ENCODE measurements at places on chromosomes 13 and 19.

DNA sequence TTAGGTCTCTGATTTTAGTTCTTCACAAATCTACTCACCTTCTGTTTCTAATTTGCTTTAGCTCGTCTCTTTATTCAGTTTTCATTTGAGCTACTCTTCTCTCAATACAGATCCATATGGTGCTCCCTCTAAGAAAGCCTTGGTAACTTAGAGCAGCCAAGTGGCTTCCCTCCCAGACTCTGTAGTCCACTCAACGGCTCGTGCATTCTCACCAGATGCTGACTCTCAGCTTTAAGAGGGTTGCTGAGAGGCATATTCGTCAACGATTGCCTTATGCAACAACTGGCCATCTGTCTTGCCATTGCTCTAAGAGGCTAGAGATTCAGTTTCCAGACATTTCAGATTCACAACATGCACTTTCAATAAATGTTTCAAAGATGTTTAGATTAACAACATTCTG is 785.8 kb upstream of the SLC10A2 start:
- no peak for DNase-seq

GRCh38 chr13:81395368-81395767 is 1054.4 kb upstream of the SPRY2 start:
- no peak for DNase-seq

- DNase-seq = peak; percentile 44
Measured at GRCh38 chr19:49347835-49348234, 12.6 kb downstream of the CD37 start.

GRCh38 chr13:94859278-94859691 is 146.9 kb upstream of the SOX21 start:
- DNase-seq = peak; percentile 84

DNA sequence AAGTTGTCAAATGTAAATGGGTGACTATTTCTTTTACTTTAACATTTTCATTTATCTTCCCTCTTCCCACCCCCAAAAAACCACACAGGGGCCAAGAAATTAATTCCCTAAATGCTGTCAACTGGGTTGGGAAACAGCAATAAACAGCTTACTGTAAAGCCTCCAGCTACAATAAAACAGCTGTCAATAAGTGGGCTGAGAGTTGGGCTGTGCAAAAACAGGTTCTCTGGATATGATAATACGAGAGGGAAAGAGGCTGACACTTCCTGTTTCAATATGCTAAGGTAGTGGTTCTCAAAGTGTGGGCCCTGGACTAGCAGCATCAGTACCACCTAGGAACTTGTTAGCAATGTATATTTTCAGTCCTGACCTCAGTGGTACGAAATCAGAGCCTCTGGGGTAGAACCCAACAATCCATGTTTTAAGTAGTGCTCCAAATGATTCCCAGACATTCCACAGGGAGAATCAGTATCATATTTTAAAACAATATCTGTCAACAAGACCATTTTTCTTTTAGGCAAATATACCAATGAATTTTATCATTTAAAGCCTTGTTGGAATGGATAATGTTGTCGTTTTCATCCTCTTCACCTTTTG is 8.4 kb downstream of the PCDH9 start:
- no peak for DNase-seq

- no peak for DNase-seq
Measured at GRCh38 chr19:17796013-17796837, 1.3 kb downstream of the B3GNT3 start.

DNA sequence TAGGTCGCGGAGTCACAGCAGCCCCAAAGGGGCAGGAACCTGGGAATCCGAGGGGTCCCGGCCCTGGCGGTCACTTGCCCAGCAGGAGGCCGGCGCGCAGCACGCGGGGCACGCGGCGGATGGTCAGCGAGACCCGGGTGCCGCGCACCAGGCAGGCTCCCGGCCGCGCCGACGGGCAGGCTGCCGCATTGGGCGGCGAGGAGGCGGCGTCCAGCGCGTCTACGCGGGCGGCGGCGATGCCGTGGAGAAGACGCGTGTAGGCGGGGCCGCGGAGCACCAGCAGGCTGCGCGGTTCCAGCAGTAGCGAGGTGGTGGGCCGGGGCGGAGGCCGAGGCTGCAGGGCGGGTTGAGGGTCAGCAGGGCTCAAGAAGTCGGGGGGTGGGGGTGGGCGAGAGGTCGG is 607 bp upstream of the SYNE4 start:
- peak; percentile 73 for DNase-seq

- DNase-seq = no peak
Measured at GRCh38 chr13:77952737-77953136, 34.1 kb upstream of the EDNRB start.

DNA sequence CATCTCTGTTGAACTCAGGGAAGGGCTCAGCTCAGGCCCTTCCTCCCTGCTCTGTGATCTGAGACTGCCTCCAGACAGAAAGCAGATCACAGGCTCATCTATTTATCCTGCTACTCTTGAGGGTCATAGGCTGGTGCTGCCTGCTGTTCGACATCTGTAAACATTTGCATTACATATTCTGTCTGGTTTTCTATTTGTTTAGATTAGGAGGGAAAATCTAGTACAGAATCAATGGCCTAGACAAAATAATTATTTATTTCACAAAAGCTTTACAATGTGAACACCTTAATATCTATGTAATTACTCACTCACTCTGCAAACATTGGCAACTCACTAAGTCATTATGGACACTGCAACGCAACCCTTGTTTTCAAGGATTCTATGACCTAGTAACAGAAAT is 43.0 kb downstream of the CEP89 start:
- DNase-seq = no peak

- no peak for DNase-seq
Measured at GRCh38 chr19:4557971-4558941, 1.2 kb downstream of the SEMA6B start.

DNA sequence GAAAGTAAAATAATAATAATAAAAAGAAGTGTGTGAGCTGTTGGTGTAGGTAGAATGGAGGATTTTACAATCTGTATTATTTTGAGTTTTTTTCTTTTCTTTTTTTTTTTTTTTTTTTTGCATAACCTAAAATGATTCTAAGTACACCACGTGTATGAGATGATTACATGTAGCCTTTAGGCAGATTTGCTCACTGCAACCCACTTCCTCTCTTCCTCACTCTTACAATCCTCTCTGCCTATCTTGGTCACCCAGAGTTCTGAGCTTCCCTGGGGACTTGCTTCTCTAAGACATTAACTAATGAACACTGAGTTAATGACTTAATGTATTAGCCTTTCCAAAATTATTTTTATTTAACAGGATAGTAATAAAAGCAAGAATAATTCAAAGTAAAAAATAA is 1169.6 kb downstream of the EFNB2 start:
- DNase-seq = no peak

GRCh38 chr13:110306960-110307766 is at the start of the genes COL4A1 and COL4A2:
COL4A1 (minus strand) TSS chr13:110307157; CDS start chr13:110307027, 130 bp downstream.
COL4A2 (plus strand) TSS chr13:110307284; CDS start chr13:110307904, 620 bp downstream.
- DNase-seq = no peak

- DNase-seq = no peak
Measured at GRCh38 chr19:19181488-19181998, 10.4 kb downstream of the BORCS8 start.

DNA sequence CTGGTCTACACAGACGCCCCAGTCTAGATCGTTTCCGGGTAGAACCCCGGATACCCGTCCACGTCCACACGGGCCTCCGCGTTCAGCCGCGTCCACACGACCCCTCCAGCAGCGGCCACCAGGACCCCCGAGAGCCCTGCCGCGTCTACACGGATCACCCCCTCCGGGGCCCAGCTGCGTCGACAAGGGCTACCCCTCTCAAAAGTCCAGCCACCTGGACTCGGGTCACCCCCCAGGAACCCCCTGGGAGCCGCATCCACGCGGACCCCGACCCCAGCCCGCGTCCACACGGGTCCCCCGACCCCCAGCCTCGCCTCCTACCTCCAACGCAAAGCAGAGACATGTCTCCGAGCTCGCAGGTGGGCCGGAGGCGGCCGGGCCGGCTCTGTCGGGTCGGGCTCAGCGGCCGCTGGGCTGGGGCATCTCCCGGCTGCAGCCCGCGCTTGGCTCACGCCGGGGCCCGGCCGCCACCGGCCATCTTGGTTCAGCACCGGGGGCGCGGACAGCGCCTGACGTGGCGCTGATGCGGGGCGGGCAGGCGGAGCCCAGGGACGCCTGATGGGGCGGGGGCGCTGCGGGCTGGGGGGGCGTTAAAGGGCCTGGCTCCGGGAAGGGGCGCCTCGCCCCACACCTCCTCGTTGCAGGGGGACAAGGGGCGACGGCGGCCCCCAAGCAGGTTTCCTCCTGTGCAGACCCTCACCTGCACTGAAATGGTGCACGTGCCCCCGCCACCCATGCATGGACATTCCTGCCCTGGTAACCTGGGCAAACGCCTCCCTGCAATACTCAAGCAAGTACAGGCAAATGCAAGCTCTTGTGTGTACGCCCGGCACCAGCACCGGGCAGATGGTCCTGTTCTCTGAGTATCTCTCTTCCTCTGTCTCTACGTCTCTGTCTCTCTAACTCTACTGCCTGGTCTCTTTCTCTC is at the start of gene UNC13A:
UNC13A (minus strand) TSS at position 498 of the 928 bp plus-strand sequence; CDS start at position 343, 155 bp downstream.
- peak; percentile 66 for DNase-seq

DNA sequence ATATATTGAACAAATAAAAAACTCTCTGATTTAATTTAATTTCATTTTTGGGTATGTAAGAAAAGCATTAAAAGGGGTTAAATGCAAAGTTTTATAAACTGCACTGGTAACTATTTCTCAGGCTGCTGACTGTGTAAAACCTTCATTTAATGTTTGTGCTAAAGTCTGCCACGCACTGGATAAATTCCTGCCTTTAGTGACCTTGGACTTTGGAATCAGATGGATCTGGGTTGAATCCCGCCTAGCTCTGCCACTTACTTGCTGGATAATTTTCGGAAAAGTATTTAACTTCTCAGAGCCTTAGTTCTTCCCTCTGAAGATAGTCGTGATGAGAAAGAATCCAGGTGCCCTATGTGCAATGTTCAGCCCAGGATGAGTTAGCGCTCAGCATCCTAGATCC is 58.6 kb downstream of the RASL11A start:
- DNase-seq = no peak

DNA sequence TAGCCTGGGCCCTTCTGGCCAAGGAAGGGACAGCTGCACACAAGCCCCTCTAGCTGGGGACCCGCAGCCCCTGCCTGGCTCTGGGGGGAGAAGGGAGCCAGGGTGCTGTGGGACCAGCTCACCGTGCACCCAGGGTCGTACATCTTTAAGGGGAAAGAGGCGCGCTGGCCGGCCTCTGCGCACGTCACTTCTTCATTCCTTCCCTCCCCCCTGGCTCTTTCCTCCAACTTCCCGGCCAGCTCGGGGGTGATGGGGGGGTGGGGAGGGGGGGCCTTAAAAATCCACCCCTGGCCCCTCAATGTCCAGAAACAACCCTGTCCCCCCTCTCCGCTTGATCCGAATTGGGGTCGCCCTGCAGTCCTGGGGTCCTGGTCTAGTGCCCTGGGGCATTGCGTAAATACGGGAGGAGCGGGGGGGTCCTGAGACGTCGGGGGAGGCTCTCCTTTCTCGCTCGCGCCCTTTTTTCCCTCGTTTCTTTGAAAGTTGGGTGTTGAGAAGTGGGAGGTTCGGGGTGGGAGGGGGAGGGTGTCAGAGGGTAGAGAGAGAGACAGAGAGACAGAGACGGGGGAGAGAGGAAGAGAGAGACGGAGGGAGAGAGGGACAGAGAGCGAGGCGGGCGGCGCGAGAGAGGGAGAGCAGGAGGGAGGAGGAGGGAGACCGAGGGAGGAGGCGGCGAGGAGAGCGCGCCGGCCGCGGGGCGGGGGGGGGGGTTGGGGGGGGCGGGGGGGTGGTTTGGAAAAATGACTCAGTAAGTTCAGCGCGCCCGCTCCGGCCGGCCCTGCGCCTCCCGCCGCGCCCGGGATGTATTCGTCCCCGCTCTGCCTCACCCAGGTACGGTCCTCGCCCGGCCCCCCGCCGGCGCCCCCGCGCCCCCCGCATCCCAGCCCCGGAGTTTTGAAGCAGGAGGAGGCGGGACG is at the start of gene NFIC:
NFIC (plus strand) TSS at position 748 of the 917 bp plus-strand sequence; CDS start at position 802, 54 bp downstream.
- peak; percentile 78 for DNase-seq

DNA sequence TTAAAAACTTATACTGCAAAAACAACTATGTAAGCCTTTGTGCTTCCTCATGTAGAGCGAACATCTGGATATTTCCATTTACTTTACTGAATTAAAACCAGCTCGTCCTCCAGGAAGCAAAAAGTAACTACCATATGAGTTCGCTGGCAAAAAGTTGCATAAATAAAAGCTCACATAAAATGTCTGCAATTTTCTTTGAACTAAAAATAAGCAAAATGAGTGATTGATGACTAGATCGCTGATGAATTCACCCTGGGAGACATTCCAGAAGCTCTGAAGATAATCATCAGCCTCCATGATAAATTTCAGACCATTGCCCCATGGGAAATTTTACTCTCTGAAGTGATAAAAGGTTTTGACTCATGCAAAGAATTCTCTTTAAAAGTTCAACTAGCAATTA is 67.3 kb upstream of the SACS start:
- DNase-seq = no peak

GRCh38 chr13:71260246-71260645 is 606.8 kb downstream of the DACH1 start:
- no peak for DNase-seq
